ENCODE measurements at places on chromosomes 3 and 15.
A peak's percentile ranks its signal among the peaks of the same experiment; 100 is the strongest.

GRCh38 chr3:72282918-72283317 is 498.0 kb upstream of the PROK2 start:
- no peak for DNase-seq

- DNase-seq = no peak
These were observed 9.9 kb downstream of the CHDH start for GRCh38 chr3:53836084-53836872.

DNA sequence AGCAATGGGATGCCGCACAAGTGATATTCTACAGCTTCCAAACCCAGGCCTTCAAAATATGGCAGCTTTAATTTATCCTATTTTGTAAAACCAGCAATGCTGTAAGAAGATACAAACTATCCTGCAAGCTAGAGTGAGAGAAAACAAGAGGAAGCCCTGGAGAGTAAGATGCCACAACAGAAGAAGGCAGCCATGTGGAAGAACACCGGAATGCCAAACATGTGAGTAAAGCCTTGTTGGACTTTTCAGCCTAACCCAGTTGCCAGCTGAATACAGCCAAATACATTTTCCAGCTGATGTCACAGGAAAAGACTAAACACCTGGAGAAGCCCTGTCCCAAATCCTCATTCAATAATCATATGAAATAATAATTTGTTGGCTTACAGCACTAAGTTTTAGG is 1115.1 kb upstream of the CADM2 start:
- DNase-seq = no peak

DNA sequence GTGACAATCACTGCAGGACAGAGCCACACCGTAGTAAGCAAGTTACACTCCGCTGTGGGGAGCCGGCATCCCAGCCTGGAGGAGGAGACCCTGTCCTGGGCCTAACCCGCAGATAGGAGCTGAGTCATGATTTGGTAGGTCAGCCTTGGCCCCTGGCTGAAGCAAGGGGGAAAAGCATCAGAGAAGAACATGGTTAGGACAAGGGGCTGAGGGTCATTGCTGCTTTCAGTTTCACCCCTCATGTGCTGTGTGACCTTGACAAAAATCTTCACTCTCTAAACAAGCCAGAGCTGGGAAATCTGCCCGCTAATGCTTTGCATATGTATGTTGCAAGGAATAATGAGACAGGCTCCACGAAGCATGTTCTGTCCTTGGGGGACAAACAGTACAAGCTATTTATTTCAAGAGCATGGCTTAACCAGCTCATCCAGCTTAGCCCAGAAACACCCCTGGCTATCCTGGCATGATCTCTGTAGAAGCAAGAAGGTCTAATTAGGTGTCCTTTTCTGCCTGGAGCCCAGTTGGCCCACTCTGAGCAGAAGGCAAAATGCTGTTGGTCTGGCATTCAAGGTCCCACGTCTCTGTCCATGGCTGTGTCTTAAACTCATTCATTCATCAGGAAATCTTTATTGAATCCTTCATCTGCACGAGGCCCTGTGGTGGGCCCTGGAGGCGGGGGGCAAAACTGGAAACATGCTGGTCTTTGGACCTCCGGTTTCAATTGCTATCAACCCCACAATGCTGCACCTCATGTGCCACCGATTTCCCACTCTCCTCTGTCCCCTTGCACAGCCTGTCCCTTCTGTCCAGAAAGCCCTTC is 221.3 kb upstream of the LYSMD4 start:
- DNase-seq = no peak

DNA sequence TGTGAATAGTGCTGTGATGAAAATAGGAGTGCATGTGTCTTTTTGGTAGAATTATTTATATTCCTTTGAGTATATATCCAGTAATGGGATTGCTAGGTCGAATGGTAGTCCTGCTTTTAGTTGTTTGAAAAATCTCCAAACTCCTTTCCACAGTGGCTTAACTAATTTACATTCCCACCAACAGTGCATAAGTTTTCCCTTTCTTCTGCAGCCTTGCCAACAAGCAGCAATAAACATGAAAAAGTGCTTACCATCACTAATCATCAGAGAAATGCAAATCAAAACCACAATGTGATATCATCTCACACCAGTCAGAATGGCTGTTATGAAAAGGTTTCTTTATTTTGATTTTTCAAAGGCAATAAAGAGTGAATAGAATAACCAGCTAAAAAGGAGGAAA is 1105.9 kb downstream of the NAALADL2 start:
- no peak for DNase-seq

- DNase-seq = no peak
These were observed 317.6 kb upstream of the RASGRP1 start for GRCh38 chr15:38882221-38882620.

GRCh38 chr15:85964471-85964870 is 115.2 kb upstream of the AGBL1 start:
- DNase-seq = no peak

DNA sequence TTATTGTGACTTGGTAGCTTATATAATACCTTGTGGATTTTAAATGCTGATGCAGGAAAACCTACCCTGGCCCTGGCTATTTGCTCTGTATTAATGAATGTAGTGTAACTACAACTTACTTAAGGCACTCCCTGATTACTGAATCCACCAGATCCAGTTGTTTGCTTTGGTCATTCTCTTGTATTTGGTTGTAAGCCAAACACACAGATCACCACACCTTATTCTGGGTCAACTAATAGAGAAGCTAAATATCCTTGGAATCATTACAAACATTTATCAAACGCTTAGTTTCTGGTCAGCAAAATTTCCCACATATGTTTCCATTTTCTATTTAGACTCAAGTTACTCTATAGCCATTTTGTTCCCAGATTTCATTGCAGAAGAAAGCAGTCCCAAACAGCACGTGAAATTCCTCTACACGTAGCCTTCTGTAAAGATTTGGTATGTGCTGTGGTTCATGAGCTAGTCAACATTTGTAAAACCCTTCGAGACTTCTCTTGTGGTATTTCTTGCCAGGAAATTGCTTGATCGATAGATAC is 322.6 kb downstream of the MEX3B start:
- no peak for DNase-seq

GRCh38 chr3:98185180-98185579 is 18.7 kb downstream of the OR5H15 start:
- DNase-seq = no peak

GRCh38 chr15:35439291-35439690 is 106.7 kb downstream of the DPH6 start:
- DNase-seq = no peak

DNA sequence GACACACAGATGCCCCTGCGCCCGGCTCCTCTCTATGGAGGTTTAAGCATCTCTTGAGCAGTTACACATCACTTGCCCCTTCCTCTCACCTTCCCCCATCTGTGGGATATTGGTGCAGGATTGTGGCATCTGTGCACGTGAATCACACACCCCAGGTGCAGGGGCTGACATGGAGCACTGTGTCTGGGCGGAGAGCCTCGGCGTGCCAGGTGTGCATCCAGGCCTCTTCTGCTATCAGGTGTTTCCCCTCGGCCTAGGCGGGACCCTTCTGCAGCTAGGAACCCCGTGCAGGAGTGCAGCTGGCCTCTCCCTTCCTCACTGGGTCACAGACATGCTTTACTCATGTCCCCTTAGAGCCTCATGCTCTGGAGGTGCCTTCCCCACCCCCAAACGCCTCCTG is 33.4 kb upstream of the MUC13 start:
- DNase-seq = no peak

DNA sequence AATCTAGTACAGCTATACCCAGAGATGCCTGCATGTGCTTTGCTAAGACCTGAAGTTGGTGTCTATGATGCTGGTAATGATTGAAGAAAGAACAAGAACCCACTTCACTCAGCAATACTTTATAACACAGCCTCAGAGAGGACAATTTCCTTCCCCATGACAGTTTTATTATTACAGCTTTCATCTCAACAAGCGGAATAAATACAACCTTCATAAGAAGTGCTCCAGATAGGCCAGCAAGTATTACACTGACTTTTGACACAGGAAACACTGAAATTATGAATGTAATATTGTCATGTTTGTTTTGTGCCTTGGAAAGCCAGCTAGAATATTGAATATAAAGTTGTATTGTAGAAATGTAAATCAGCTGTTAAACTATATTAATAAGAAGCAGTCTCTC is 557.4 kb upstream of the ARPP21 start:
- no peak for DNase-seq

- DNase-seq = peak; percentile 85
These were observed 34.0 kb downstream of the LYZL4 start for GRCh38 chr3:42376344-42376798.

- DNase-seq = no peak
These were observed 151.1 kb downstream of the DOCK3 start for GRCh38 chr3:50825841-50826240.

- DNase-seq = no peak
These were observed 352.3 kb downstream of the LRTM1 start for GRCh38 chr3:54575618-54575960.

GRCh38 chr3:10981961-10982360 is 10.6 kb upstream of the SLC6A1 start:
- no peak for DNase-seq

DNA sequence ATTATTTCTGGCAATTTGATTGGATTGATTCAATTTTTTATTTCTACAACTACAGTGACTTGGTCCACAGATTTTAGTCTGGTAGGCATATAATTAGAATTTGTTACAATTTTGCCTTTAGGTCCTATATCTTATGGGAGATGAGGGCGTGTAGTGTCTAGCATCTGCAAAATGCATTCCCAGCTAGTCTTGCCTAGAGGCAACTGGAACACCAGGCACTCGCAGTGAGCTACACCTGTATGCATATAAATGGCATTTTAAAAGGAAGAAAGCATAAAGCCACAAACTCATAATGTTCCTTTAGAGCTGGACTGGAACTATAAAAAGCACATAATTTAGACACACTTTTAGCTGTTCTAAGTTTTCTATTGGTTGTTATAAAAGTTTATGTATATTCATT is 17.9 kb upstream of the SPPL2A start:
- no peak for DNase-seq

DNA sequence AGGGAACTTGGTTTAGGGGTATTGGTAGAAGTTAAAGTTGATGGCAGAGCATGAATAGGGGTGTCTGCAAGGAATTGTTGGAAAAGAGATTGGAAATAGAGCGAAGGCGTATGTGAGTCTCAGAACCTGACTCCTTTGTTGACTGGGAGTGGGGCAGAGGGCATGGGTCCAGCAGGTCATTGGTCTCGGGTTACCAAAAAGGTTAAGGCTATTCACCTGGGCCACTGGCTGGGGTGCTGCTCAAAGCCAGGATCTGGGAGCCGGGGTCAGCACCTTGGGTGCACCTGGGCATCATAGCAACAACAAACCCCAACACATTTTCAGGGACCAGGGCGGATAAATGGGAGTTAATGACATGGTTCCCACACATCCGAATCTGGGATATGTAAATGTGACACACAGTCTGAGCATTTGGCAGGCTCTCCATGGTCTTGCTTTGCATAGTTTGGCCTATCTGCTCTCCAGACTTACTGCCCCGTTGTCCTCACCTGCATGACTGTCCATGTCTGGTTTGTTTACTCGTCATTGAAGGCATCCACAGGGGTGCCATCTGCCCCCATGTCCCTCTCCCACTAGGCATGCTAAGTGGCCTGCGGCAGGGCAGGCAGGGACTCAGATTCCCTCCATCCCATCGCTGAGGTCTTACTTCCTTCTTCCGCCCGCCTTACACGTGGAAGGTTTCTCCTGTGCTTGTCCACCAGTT is 10.1 kb downstream of the KLF13 start:
- DNase-seq = no peak

DNA sequence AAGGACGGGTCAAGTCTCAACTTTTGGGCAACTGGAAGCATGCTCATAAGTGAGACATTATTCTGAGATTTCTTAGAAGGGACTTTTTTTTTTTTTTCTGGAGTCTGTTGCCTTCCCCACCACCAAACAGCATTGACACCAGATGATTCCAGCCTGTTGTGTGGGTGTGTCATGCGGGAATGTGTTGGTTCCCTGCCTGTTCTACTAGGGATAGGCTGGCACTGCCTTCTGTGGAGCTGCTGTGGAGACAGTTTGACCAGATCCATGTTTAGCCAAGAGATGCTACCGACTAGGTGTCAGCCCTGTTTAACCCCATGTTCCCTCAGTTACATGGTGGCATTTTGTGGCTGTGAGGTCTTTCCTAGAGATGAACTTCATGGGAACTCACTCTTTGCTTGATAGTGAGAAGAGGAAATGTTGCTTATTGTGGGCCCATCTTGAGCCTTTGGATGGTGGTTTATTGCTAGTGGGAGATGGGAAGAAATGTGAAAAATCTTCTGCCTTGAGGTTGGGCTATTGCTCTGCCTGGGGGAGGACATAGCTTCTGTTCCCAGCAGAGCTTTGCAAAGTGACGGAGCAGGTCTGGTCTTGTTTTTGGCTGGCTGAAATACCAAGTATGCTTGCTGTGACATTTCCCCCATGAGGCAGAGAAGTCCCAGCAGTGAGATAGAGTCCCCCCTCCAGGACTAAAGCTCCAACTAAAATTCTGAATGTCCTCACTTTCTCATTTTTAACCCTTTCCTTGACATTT is 31.3 kb downstream of the TRAK1 start:
- DNase-seq = no peak

GRCh38 chr3:134718726-134719125 is 67.9 kb upstream of the KY start:
- DNase-seq = no peak

- DNase-seq = no peak
These were observed 39.3 kb downstream of the P3H2 start for GRCh38 chr3:190081389-190081788.

- DNase-seq = no peak
These were observed at the start of gene SI for GRCh38 chr3:165078293-165078692. Gene SI, minus strand, starts transcription at chr3:165078496. Its CDS starts 2,484 bp downstream, at chr3:165076012.

- DNase-seq = no peak
These were observed 188.1 kb upstream of the STRIT1 start for GRCh38 chr3:155481591-155481990.

- no peak for DNase-seq
These were observed 10.4 kb upstream of the ZSCAN2 start for GRCh38 chr15:84590406-84590805.

DNA sequence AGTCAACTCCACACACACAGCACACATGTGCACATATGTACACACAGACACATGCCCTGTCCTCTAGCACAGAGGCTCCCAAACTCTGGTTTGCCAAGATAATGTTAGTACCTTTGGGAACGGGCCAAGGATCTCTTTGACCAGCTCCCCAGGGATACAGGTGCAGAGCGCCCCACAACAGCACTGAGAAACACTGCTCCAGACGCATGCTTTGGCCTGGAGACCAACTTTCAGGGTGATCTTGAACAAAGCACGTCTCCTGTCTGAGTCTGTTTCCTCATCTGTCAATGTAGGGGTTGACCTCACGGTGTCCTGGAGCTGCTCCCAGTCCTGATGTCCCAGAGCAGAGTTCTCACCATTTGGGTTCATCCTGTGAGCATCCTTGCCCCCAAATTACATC is 15.9 kb upstream of the SKOR1 start:
- DNase-seq = no peak
